ENCODE measurements at places on chromosomes 1 and 21. TPM values are rescaled to one million over a fixed set of nuclear protein-coding genes. Genes with fewer than 3 reads are reported as not detected.

Gene LIN28A
- 0.08 TPM for total RNA-seq

Gene ZMYND12
- total RNA-seq: 0.59 TPM

Gene GTF2B
- total RNA-seq: 47.4 TPM

Gene PTGER3
- 6.7 TPM for total RNA-seq

Gene L1TD1
- total RNA-seq: not detected

Gene PTPN7
- total RNA-seq: not detected

Gene INSRR
- under 0.01 TPM for total RNA-seq

Gene CTSE
- 0.15 TPM for total RNA-seq

Gene IL24
- not detected for total RNA-seq

Gene KAZN
- 10.9 TPM for total RNA-seq

Gene HEYL
- total RNA-seq: 0.23 TPM

Gene HES4
- 1.9 TPM for total RNA-seq

Gene JMJD4
- total RNA-seq: 31.1 TPM

Gene CDC20
- 18.9 TPM for total RNA-seq

Gene OR2L3
- total RNA-seq: not detected

Gene TCHHL1
- total RNA-seq: not detected

Gene KRTAP19-3
- not detected for total RNA-seq

Gene SMPDL3B
- total RNA-seq: 0.12 TPM

Gene SPATA21
- total RNA-seq: not detected

Gene PPP1R8
- total RNA-seq: 44.0 TPM

Gene GLMN
- 6.2 TPM for total RNA-seq

Gene TTC34
- 0.12 TPM for total RNA-seq

Gene SPRR4
- not detected for total RNA-seq

Gene SLC6A17
- total RNA-seq: 0.82 TPM

Gene SLC25A34
- 0.47 TPM for total RNA-seq

Gene CDK11B
- total RNA-seq: 8.8 TPM

Gene CELA3B
- not detected for total RNA-seq

Gene GJA9
- total RNA-seq: 0.12 TPM

Gene OR6N1
- total RNA-seq: not detected

Gene FCN3
- not detected for total RNA-seq

Gene SPRR5
- total RNA-seq: not detected

Gene RGS5
- total RNA-seq: 1.9 TPM

Gene HMGN2
- 52.2 TPM for total RNA-seq

Gene VPS26C
- 48.6 TPM for total RNA-seq

Gene ESPN
- not detected for total RNA-seq

Gene ADORA3
- not detected for total RNA-seq

Gene MTARC1
- total RNA-seq: 0.75 TPM

Gene FCGR3A
- not detected for total RNA-seq

Gene B3GALT2
- not detected for total RNA-seq

Gene PARK7
- total RNA-seq: 299 TPM

Gene TFF2
- total RNA-seq: not detected

Gene PLA2G5
- total RNA-seq: 1.4 TPM

Gene NGF
- 1.5 TPM for total RNA-seq

Gene WDR64
- total RNA-seq: not detected

Gene PLD5
- not detected for total RNA-seq

Gene HAO2
- total RNA-seq: not detected

Data from smooth muscle cell of the coronary artery (primary cell).